HTR-8/SVneo (cell line): ENCODE measurements at places on chromosomes 2 and 18.

DNA sequence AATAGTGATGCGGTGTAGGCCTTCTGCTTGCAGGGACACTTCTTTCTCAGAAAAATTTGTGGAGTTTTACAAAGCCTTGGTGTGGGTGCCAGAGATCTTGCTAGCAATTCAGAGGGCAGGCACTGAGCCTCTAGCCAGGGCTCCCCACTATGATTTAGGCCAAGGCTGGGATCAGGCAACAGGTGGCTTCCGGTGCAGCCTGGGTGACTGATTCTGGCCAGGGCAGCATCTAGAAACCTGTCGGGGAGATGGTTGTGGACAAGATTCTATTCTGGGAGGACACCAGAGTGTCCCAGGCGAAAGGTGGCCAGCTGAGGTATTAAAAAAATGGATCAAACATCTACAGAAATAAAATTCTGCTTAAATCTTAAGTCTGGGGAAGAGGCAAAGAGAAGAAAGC is 21.5 kb upstream of the TNP1 start:
- DNase-seq = no peak

DNA sequence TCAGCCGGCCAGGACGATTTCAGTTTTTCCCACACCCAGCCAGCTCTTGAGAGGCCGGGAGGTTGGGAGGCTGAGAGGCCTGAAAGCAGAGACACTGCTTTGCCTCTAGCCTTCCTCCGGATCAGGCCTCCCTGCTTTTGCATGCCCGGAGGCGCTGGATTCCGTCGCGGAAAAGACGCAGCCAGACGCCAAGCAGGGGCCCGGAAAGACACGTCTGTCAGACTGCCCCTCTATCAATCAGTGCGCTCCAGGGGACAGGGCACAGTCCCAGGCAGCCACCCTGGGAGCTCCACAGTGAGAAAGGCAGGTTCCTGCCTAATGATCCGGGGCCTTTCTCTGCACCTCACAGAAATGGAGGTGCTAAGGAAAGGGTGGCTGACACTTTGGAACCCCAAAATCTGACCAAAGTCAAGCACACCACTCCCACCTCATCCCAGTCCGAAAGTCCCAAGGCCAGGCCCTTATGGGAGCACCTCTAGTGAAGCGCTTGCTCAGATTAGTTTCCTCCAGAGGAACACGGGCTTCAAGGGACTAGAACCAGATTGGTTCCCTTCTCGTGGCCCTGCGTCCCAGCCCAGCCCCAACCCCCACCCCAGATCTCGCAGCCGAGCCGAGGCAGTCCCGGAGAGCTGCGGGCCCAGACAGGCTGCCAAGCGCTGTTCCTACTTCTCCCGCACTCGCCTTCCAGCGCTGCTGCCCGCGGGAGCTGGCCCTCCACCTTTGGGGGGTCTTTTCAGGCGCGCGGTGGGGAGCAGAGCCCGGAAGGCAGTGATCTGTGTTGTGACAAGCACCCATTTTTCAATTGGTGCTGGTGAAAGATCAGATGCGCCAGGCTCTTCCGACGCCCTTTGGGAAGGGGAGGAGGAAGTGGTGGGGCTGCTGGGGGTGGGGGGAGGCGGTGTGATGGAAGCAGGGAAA is 5.0 kb downstream of the DLX1 start:
- DNase-seq = no peak

- no peak for DNase-seq
Observed at GRCh38 chr2:10654069-10654468, 35.7 kb downstream of the NOL10 start.

DNA sequence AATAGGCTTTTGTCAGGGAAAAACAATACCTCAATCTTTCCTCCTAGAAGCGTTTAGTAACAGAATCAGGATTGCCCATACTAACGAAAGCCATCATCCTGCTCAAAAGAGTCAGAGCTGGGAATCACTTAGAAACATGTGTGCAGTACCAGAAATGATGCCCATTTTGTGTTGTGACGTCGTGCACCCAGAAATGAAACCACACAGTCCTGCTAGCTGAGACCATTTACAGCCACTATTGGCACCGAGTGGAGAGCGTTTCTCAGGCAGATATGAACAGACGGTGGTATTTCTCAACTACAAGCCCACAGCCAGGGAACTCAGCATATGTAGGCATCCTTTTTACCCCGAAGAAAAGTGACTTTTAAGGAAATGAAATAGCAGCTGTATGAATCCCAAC is 284.3 kb upstream of the LRATD1 start:
- no peak for DNase-seq

DNA sequence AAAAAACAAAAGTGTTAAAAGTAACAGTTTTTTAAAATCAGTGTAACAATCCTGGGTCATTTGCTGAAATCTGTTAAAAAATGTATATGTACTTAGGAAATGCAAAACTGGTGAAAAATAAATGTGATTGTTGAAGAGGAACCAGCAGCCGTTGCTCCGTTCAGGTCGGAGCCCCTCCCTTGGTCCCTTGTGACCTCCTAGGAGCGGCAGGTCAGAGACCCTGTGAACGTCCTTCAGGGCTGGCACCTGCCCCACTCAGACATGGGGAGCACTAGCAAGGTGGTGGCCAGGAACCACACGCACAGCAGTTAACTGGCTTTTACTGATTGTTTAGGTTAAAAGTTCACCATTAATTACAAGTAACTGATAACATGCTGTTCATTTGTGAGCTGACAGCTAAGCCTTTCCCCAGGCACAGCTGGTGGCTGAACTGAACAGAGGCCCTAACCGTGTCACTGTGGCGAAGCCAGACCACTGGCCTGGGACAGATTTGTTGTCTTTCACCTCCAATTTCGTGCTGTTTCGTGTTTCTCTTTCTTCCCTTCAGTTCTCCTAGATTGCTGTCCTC is 159.2 kb upstream of the ALKAL2 start:
- no peak for DNase-seq

GRCh38 chr2:236809716-236810115 is 240.1 kb downstream of the ACKR3 start:
- DNase-seq = no peak

DNA sequence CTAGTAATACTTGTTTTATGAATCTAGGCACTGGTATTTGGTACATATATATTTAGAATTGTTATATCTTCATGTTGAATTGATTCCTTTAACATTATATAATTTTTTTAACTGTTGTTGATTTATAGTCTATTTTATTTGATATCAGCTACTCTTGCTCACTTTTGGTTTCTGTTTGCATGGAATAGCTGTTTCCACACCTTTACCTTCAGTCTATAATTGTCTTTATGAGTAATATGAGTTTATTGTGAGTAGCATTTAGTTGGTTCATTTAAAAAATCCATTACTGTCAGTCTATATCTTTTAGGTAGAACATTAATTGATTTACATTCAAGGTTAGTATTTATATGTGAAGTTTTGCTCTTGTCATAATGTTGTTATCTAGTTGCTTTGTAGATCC is 58.6 kb downstream of the SMCHD1 start:
- DNase-seq = no peak

DNA sequence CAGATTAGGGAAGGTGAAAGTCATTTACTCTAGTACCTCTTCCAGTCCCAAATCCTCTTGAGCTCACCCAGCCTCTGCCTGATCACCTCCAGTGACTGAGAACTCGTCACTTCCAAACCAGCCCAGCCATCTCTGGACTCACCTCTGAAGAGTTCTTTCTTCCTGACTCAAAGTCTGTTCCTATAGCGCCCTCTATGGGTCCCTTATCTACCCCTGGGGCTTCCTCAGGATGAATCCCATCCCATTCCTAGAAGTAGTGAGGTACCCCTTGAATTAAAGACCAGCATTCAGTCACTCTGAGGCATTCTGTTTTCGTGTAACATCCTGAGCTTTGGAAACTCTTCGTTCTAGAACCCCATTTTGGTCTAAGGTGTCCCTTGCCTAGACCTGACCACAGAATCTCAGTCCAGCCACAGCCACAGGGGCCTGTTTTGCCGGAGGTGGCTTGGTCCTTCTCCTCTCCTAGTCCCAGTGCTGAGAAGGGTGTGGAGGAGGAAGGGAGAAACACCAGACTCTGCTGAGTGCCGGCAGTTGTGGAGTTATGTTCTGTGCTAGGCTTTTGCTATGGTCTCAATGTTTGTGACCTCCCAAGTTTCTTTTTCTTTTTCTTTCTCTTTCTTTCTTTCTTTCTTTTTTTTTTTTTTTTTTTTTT is 32.7 kb downstream of the SIX3 start:
- peak; percentile 71 for DNase-seq

DNA sequence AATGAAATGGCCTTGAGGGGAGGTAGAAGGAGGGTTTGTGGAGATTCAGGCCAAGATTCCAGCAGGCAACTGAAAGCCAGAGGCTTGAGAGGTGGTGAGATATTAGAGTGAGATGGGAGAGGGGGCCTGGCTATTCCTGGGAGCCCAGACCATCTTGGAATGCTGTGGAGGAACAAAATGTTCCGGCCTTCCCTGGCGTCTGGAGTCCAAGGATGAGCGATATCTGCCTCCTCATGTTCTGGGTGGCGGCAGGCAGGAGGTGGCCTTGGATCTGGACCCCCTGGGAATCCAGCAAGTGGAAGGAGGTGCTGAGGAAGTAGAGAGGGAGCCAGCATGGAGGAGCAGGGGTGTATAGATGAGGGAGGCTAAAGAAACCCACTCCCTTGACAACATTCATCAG is 335.9 kb downstream of the CYP26B1 start:
- DNase-seq = no peak

DNA sequence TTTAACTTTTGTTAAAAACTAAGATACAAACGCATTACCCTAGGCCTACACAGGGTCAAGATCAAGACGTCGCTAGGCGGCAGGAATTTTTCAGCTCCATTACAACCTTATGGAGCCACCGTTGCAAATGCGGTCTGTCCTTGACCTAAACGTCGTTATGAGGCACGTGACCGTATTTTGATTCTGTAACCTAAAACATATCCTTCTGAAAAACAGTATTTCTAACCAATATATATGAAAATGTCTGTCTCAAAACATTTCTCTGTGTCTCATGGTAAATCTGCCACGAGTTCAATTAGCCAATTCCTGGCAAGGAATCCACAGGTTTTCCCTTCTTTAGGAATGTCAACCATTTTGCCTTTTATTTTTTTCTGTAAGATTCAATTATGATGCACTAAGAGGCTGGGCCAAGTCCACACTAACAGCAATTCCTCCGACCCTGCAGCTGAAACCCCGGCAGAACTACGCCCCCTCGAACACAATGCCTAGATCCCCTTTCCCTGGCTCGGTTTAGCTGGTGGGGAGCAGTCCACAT is 1.7 kb downstream of the RTN4 start:
- DNase-seq = peak; percentile 26

DNA sequence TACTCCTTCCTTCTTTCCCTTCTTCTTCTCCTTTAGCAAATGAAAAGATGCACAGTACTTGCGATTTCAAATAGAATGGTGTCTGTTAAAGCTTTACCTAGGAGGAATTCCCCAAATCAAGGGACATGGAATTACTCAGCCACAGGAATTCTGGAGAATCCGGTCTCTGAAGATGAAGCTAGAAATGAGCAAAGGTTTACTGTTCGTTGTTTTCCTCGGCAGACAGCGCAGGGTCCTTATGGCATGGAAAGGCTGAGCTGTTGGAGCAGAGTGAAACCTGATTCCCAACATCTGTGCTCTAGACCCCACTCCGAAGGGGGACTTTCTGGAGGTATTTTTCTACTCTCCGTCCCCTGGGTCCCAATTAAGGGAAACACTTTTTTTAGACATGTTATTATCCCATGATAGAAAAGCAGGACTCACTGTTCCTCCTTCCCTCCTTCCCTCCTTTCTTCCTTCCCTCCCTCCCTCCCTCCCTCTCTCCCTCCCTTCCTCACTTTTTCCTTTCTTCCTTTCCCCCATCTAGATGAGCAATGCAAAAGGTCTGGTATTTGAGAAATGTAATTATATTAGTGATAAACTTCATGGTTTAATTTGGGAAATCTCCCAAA is 47.1 kb downstream of the CDCA7 start:
- DNase-seq = no peak
